Endothelial cell (in vitro differentiated cells): ENCODE measurements at places on chromosomes 2 and 18.
A peak's percentile ranks its signal among the peaks of the same experiment; 100 is the strongest.

- peak; percentile 18 for DNase-seq
Measured at GRCh38 chr2:129606496-129607270, 372.8 kb upstream of the RAB6C start.

GRCh38 chr2:60819155-60819862, 62.1 kb upstream of the REL start:
- no peak for DNase-seq

DNA sequence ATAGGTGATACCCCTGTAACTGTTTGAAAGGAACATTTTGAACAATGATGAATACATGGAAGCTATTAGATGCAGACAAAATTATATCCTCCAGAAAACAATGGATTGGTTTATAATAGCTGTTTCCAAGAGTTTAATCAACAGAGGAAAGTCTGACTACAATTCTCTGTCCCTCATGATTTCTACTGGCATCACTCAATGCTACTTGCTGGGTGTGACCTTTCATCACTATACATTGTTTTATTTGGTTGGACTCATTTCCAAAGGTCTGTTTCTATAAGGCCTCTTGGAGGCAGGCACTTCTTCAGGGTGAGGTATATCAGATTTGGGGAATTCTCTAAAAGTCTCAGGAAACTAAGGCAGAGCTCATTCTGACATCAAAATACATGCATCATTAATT, 636.1 kb upstream of the SLC8A1 start:
- DNase-seq = no peak

DNA sequence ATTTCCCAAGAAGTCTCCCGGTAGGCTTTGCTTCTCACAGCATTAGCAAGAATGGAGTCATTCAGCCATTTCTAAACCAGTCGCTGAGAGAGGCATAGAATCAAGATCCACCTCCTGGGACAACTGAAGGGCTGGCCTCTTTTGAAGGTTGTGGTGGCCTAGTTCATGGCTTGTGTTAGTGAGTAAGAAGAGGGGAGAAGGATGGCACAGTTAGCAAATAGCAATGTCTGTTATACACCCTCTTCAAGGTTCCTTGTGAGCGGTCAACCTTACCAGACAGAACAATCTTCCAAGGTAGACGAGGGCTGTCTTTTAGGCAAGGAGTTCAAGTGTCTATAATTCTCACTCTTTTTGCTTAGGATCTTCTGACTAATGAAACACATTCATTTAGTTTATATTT, 35.4 kb upstream of the DNAH7 start:
- DNase-seq = no peak

- DNase-seq = no peak
Measured at GRCh38 chr2:240155048-240155744, 14.7 kb upstream of the OTOS start.

GRCh38 chr18:72762515-72763122, 105.2 kb downstream of the NETO1 start:
- DNase-seq = peak; percentile 17

DNA sequence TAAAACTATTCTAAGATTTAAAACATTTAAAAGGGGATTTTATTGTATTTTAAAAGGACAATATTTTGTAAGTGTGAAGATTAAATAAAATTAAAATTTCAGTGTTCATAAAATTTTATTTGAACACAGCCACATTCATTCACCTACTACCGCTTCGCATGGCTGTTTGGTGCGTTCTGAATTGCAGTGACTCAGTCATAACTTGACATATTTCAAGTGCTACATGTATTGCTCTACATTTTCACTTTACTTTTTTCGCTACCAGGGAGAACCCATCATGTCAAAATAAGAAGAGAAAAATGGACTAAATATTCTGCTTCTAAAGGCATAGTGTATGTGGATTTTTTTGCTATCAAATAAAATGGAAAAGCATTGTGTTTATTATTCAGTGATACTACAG, 8.7 kb downstream of the PTH2R start:
- DNase-seq = no peak

DNA sequence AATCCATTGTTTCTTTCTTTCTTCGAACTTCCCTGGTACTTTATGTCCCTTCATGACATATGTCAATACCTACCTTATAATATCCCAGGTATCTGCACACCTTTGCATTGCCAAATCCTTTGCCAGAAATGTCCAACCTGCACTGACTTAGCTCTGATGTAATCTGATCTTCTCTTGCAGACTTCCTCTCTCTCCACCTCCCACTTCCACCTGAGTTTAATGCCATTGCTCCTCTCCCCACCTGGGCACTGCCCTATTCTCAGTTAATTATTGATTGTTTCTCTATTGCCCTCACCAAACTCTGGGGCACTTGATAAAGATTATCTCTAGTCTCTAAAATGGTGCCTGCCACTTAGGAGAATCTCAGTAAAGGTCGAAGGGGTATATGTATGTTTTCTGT, 23.0 kb downstream of the ARHGAP15 start:
- no peak for DNase-seq

GRCh38 chr2:96163768-96164429, 18.7 kb upstream of the DUSP2 start:
- no peak for DNase-seq

DNA sequence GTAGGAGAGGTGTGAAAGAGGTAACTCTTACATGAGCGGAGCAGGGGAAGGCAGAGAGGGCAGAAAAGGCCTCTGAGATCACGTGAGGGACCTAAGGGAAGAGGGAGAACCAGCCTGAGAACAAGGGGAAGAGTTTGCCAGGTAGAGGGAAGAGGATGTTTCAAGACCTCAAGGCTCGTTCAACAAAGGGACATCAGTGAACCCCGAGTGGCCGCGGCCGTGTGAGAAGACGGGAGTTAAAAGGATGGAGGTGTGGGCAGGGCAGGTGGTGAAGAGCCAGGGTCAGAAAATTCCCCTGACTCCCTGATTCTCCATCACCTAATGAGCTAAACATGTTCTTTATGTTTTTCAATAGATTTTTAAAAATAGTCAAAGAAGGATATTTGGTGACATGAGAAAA, 44.4 kb downstream of the NETO1 start:
- DNase-seq = no peak

GRCh38 chr2:218312267-218312756, 20.0 kb upstream of the TMBIM1 start:
- no peak for DNase-seq

GRCh38 chr18:22346953-22347605, 70.6 kb downstream of the CTAGE1 start:
- DNase-seq = peak; percentile 62

GRCh38 chr2:232260075-232260474, 118.5 kb upstream of the ALPP start:
- peak; percentile 38 for DNase-seq

DNA sequence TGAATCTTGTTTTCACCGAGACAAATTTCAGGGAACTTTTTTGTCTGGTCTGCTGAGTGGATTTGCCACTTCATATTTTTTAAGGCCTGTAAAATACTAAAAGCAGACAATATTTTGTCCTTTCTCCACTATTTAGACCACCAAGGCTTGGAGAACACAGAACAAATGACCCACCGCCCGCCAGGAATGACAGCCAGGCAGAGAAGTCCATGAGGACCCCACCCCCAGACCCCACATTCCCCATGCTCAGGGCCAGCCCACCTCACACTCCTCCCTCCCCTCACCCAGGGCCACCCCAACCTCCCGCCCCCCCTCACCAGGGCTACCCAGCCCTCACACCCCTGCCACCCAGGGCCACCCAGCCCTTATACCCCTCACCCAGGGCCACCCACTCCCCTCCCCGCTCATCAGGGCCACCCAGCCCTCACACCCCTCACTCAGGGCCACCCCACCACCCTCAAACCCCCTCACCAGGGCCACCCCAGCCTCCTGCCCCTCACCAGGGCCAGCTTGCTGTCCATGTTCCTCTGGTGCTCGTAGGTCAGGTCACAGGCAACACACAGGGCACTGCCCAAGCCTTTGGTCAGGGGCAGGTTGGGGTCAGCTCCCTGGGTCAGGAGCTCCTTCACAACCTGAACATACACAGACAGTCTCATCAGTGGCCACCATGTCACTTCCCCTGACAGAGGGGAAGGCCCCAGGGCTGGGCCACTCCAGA, 50.6 kb downstream of the ANKMY1 start:
- DNase-seq = no peak

DNA sequence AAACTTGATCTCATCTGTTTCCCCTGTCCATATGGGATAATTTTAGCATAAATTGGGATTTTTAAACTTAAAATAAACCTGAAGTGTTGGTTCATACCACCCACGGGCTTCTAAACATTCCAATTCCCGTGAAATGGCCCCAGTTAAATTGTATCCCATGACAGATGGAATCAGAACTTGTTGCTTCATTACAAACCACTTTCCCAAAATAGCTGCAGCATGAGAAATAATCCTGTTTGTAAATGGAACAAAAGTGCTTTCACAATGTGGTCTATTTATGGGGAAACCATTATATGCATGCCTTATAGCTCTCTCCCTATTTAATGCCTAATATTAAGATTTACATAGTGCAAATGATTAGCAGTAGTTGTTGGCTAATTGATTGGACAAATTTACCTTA, 15.9 kb downstream of the SCG2 start:
- DNase-seq = no peak

DNA sequence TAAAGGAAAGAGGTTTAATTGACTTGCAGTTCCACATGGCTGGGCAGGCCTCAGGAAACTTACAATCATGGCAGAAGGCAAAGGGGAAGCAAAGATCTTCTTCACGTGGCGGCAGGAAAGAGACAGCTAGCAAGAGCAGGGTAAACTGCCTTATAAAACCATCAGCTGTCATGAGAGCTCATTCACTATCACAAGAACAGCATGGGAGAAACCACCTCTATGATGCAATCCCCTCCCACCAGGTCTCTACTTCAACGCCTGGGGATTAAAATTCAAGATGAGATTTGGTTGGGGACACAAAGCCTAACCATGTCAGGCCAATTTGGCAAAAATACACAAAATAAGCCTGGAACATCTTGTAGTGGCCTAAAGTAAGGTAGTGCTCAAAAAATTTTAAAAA, 152.6 kb downstream of the COL6A3 start:
- DNase-seq = no peak

- DNase-seq = no peak
Measured at GRCh38 chr2:151975460-151976414, 123.1 kb downstream of the CACNB4 start.
